Activated T-helper 1 cell treated with Interleukin-2 at 50 U/mL for 16 hours (primary cell): ENCODE measurements at places on chromosomes 6 and 20.

DNA sequence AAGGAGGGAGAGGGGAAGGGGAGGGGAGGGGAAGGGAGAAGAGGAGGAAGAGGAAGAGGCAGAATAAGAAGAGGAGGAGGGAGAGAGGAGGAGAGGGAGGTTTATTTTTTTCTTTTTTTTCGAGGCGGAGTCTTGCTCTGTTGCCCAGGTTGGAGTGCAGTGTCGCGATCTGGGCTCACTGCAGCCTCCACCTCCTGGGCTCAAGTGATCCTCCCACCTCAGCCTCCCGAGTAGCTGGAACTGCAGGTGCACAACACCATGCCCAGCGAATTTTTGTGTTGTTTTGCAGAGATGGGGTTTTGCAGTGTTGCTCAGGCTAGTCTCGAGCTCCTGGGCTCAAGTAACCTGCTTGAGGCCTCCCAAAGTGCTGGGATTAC lies 6.1 kb upstream of the GJA10 start:
- DNase-seq = no peak

DNA sequence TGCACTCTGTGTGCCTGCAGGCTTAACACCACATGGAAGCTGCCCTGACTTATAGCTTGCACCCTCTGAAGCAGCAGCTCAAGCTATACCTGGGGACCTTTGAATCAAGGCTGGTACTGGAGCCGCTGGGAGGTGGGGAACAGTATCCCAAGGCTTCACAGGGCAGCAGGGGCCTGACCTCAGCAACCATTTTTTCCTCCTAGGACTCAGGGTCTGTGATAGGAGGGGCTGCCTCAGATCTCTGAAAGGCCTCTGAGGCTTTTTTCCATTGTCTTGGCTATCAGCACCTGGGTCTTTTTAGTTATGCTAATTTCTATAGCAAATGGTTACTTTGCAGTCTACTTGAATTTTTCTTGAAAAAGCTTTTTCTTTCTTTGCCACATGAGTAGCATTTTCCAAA lies 80.2 kb upstream of the OPRM1 start:
- no peak for DNase-seq

DNA sequence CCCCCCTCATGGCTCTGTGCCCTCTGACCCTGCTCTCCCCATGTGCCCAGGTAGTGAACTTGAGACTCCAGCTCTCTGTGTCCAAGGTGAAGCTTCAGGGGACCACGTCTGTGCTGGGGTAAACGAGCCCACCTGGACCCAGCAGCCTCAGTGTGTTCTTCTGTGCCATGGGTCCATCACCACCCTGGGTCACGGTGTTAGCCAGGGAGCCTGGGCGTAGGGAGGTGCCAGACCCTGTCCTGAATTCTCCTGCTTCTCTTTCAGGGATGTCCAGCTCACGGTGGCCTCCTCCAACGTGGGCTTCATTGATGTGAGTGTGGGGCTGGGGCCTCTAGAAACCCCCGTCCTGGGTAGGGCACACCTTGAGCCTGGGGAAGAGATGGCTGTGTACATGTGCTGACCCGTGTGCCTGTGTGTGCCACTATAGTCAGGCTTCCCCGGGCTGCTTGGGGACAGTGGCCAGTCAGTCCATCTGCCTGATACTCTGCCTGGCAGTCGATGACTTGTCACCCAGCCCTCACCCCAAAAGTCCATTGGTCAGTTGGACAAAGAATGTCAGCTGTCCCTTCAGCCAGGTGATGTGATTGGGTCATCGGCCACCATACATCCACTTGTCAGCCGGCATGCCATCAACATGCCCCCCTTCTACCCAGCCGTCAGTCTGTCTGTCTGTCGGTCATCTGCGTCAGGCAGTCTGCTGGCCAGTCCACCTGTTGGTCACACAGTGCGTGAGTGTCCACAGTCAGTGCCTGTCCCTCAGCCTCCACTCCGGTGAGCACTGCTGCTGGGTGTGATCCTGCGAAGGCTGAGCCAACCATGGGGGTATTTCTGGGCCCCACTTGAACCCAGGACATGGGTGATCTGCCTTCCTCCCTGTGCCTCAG lies 10.9 kb upstream of the BPIFB6 start:
- no peak for DNase-seq

DNA sequence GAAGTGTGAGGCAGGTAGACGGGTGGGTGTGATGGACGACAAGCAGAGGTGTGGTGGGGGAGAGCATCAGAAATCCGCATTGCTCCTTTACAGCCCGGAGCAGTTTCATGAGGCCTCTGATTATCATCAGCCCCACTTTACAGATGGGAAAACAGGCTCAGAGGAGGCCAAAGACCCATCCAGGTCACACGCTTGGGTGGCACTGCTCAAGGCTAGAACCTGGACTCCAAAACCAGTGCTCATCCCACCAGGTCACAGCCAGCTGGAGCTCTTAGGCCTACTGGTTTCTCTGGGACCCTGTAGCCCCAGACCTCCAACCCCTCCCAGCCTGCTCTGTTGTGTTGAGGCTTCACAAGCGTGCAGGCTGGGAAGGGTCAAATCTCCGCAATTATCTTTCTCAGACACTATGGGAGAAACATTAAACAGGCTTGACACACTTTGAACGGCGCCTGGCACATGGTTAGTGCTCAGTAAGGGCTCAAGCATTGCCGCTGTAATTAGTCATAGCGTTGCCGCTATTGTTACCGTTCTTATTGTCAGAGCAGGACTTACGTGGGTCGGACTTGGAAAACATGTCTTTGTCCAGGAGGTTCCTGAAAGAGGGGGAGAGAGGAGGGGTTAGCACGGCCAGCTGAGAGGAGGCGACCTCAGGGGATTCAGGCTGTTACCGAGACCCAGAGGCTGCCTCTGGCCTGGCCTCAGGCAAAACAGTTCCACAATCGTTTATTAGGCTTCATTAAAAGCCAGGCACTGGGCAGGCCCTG lies 16.6 kb downstream of the CPNE5 start:
- no peak for DNase-seq

DNA sequence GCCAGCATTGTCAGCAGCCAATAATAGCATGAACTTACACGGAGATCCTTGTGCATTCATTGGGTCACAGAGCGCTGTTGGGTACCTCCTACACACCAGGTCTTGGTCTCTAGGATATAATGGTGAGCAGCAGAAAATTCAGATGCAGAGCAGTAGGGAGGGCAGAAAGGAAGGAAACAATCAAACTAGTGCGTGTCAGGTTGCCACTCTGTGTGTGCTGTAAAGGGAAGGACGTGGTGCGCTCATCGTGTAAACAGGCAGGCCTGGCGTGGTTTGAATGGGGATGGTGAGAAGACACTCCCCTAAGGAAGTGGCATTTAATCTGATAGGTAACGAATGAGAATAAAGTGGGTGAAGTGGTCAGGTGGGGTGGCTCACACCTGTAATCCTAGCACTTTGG lies 336.4 kb downstream of the CDH26 start:
- no peak for DNase-seq

DNA sequence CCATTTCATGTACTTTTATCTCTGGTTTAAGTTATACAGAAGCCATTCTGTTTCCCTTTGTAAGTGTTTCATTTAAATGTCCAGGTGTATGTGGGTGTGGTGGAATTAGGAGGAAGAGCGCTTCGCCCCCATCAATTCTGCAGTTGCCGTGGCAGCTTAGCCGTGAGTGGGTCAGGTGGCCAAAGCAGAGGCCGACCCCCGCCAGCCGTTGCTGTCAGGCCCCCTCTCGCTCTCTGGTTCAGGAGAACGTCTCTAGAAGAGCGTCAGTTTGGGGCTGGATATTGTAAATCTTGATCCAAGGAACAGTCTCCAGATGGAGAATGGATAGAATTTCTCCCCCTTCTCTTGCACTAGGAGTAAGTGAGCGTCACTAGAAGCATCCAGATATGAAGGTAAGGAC lies 367.4 kb downstream of the FOXA2 start:
- DNase-seq = no peak

- no peak for DNase-seq
Measured at GRCh38 chr20:63150911-63151531, 64.9 kb downstream of the YTHDF1 start.

DNA sequence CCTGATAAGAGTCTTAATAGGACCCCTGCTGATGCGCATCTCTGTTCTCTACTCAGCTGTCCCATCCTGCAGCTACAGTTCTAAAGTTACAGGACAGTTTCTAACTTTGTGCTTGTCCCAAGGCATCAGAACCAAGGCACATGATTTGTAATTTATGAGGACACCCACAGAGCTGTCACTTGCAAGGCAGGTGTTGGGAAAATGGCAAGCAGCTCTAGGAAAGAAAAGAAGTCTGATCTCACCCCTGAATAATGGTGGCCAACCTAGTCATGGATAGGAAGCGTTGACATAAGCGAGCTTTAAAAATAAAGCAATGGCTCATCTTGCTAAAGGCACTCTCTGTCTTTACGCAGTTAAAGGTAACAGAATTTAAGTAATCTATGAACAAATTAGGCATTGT lies 127.6 kb upstream of the VGLL2 start:
- no peak for DNase-seq

- DNase-seq = no peak
Measured at GRCh38 chr20:35049776-35050352, 42.7 kb downstream of the TRPC4AP start.

- no peak for DNase-seq
Measured at GRCh38 chr6:31438222-31438621, 34.8 kb downstream of the MICA start.

- DNase-seq = no peak
Measured at GRCh38 chr6:5102267-5102970, 17.3 kb downstream of the PPP1R3G start.
